M059J (cell line): ENCODE measurements at places on chromosomes 2 and 18.

- DNase-seq, result peak; percentile 57
These were observed 431 bp downstream of the FAM98A start for GRCh38 chr2:33598561-33599174.

- peak; percentile 68 for DNase-seq
These were observed 8.5 kb upstream of the ATP8B1 start for GRCh38 chr18:57811477-57812125.

- DNase-seq, result no peak
These were observed 28.5 kb downstream of the ITGB1BP1 start for GRCh38 chr2:9394816-9395215.

- DNase-seq, result no peak
These were observed 152.6 kb downstream of the LDLRAD4 start for GRCh38 chr18:13370995-13371625.

- DNase-seq, result peak; percentile 74
These were observed 99.8 kb downstream of the SEPTIN10 start for GRCh38 chr2:109513749-109514588.

DNA sequence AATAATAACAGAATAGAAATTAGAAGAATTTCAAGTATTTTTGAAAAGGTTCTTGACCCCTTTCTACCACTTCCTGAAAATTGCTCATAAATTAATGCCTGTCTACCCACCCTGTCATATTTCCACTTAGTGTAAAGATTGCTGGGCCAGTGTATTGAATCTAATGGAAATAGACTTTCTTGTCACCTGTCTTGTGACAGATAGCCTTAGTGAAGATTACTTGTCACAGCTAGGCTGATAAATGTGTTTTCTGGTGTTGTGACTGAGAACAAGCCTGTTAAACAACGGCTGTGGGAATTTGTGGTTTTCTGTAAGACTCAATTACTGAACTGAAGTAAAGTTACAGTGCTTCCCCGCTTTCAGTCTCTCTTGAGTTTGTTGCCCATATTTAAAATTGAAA lies 37.0 kb downstream of the PIK3C3 start:
- DNase-seq, result peak; percentile 5

DNA sequence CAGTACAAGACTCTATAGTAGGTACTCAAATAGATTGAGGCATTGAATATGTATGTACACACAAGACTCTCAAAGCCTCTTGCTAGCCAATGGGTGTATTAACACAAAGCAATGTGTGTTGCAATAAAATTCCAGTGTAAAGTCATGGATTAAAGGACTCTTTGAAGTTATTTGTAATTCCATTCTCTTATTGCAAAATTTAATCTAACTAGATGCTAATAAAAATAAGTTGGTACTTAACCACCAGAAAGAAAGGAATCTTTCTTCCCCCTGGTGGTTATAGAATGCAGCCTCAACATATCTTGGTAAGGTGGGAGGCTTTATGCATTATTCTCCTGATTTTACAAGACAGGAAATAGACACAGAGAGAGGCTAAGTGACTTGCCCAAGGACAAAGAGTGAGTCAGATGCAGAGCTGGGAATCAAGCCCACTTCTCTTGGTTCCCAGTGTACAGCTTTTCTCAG lies 18.0 kb downstream of the LRP1B start:
- peak; percentile 61 for DNase-seq

DNA sequence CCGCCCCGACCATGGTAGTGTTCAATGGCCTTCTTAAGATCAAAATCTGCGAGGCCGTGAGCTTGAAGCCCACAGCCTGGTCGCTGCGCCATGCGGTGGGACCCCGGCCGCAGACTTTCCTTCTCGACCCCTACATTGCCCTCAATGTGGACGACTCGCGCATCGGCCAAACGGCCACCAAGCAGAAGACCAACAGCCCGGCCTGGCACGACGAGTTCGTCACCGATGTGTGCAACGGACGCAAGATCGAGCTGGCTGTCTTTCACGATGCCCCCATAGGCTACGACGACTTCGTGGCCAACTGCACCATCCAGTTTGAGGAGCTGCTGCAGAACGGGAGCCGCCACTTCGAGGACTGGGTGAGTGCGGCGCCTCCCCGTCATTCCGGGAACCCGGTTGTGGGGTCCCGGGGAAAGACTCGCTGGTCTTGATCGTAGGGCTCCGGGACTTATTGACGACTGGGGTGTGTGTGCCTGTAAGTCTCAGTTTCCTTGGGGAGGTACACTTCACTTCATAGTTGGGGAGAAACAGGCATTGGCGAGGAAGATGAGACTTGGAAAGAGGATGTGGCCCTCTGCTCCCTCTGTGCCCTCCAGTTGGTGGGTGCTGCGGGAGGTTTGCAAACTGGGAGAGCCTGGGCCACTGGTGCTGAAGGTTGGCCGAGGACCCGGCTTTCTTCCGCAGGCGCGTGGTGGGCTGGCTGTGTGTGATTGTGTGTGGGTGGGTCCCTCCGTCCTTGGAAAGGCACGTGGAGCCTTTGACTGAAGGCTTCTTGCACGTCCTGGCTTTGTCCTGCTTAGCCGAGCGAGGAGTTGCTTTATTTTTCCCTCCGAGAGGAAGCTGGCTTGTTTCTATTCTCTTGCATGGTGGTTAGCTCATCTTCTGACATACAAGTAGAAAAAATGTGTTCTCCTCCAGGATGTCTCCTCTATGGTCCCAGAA lies 886 bp downstream of the PRKCE start:
- peak; percentile 36 for DNase-seq

DNA sequence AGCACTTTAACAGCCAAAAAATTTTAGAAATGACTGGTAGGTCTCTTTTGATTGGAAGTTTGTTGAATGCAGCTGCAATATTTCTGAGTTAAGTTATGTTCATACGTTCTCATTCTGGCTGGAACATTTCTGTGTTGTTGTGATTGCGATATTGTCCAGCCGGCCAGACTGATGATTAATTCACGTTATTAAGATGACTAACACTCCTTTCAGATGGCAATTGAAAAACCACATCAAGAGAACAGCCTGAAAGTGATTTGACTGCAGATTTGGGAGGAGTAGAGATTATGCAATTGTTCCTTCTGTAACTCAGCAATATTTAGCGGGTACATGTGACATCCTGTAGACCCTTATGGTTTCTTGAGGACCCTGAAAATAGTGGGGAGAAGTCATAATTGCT lies 133.7 kb downstream of the FBXO15 start:
- DNase-seq, result peak; percentile 72

GRCh38 chr18:55249550-55249949 lies 290.3 kb upstream of the CCDC68 start:
- DNase-seq, result no peak

- no peak for DNase-seq
These were observed 52.1 kb downstream of the POLE4 start for GRCh38 chr2:75010571-75010970.

- DNase-seq, result no peak
These were observed 633.0 kb upstream of the TMEFF2 start for GRCh38 chr2:192827735-192828134.

- DNase-seq, result peak; percentile 87
These were observed 4.9 kb downstream of the KLHL30 start for GRCh38 chr2:238143239-238143951.

GRCh38 chr2:215772003-215772402 lies 241.3 kb downstream of the MREG start:
- peak; percentile 72 for DNase-seq

DNA sequence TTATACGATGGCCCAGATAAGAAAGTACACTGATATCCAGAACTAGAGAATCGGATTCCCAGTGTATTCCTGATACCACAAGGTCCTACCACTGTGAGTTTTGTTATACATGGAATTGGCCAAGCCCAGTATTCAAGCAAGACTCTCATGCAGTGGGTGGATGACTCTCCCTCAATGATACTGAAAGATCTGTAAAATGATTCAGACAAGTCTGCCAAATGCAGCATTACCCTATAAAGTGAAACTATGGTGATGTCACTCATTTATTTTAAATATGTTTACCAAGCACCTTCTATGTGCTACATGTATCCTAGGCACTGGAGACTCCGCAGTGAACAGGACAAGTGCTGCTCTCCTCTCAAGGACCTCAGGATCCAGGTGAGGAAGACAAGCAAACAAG lies 22.6 kb downstream of the MYO5B start:
- no peak for DNase-seq

GRCh38 chr18:66271962-66272361 lies 331.9 kb downstream of the CDH19 start:
- DNase-seq, result no peak

- no peak for DNase-seq
These were observed 127.5 kb upstream of the TTC39C start for GRCh38 chr18:23887035-23887434.

DNA sequence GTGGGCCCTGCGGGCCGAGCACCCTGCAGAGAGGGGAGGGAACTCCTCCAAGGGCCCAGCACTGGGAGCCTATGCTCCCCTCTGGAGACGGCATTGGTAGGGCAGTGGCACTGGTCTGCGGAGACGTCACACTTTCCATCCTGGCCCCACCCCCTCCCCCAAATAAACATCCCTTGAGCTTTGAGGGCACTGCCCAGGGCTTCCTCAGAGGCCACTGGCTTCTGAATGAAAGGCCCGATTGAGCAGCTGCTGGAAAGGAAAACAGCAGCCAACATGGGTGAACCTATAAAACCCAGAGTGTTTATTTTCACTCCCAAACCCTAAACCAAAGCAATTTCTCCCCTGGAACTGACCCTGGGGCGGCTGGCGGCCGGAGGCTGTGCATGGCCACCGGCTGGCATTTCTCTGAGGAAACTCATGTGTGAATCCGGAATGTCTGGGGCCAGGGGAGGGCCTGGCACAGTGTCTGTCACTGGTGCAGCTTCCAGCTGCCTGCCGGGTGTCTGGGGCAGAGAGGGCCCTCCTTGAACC lies 138.9 kb downstream of the DYSF start:
- peak; percentile 81 for DNase-seq

DNA sequence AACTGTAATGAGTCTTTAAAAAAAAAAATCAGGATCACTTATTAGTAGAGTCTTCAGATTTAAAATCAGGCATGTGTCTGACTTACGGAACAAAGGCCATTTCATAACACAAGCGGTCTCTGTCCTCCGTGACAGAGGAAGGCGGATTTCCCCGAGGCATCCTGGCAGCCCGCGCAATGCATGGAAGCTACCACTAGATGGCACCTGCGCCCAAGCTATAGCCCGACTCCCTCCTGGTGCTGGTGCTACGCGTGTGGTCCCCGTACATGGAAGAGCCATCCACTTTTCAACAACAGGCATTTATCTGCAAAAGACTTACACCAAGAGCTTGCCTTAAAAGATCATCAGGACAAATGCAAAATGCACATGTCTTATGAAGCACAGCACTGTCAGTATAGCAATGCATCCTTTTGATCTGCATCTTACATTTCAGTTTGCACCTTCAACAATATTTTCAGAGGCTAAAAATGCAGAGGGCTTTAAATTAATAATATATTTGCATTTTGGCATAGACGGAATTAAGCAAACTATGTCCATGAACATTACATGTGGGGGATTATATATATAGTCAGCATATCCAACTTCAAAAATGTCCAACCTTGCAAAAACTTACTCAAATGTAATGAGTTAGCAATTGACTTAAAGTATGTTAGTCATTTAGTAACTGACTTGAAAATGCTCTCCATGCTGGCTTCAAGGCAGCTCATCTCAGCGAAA lies 96.0 kb downstream of the ZNF516 start:
- DNase-seq, result peak; percentile 67

DNA sequence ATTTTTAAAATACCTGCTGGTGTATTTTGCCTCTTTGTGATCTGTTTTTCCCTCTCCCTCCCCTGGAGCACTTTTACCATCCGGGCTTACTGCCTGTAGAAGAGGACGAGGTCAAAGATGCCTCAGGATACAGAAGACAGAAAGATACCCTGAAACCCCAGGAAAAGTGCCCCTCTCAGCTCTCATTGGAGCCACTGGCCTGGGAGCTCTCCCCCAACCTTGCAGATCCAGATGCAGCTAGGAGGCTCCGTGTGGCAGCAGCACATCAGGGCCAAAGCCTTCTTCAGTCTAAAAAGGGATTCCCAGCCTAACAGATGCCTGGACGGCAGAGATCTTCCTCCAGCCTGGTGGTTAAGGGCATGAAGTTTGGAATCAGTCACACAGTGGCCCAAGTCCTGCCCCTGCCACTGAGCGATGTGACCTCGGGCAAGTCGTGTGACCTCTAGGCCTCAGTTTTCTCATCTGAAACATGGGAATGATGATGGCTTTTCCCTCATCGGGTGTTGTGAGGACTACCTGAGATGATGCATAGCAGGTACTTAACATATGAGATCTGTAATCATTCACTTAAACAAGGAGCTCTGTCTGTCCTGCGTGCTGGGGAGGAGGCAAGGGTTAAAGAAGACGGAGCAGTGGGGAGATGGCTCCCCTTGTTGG lies 239.4 kb downstream of the DYSF start:
- no peak for DNase-seq
